ENCODE measurements at places on chromosomes 5 and 9.

GRCh38 chr9:138007566-138007917 lies 130.0 kb downstream of the CACNA1B start:
- DNase-seq: no peak

GRCh38 chr9:114580609-114581193 lies 6.9 kb upstream of the ATP6V1G1 start:
- DNase-seq: no peak

DNA sequence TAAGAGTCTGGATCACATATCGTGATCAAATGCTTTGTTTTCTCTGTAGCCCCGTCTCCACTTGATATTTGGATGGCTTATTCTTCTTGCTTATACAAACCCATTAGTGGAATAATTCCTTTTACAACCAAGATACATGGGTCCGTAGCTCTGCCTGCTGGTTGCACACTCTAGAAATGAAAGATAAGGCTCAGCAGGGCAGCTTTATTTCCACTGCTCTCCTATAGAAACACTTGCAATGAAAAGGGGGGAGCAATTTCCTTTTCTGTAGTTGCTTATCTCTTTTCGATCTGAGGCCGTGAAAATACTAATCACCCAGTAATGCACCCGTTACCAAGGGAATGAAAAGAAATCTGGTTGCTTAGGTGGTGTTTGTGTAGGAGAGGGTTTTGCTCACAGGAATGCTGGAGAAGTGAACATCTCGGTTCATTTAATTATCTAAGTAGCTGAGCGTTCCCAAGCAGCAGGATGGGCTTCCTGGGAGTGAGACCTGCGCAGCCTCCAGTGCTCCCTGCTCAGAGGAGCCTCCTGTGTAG lies 131.7 kb downstream of the ADAMTS16 start:
- no peak for DNase-seq

DNA sequence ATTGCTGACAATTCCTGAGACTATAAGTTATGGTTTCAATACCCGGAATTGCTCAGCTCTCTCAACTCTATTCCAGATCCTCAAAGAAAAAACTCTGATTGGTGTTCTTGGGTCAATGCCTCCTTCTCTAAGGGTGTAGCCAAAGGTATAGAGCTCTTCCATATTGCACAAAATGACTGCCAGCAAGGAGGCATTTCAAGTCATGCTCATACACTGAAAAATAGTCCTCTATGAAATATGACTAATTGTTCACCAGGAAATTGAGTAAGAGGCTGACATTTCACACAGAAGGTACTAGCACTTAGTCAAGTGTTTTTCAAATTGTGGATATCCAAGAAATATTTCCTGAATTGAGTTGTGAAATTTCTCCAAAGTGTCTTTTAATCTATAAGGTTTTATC lies 111.1 kb upstream of the KLF9 start:
- DNase-seq: no peak

DNA sequence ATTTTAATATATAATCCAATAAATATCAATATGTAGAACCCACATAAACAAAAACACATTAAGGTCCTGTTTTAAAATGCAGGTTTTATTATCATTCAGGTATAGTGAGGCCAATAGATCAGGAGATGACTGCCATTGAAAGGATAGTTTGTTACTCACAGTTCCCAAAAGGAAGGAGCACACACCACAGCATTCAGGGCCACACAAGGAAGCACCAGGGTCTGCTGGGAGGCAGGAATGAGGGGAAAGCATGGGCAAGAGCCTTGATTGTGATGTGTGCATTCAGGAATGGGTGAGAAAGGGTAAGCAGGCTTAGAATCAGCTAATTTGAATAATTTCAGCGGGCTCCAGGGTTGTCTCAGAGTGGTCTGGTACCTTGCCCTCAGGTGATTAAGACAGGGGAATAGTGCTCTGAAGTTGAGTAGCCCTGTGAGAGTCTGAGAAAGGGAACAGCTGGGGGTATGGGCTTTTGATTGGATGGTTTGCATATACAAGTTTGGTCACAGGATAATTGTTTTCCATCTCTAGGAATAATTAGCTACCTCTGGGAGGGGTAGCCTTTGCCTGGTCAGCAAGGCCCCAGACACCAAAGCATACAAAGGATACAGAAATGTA lies 19.8 kb upstream of the OTULIN start:
- no peak for DNase-seq

- no peak for DNase-seq
These were observed 158.9 kb downstream of the SAXO1 start for GRCh38 chr9:18874069-18874468.

- no peak for DNase-seq
These were observed 2.7 kb downstream of the TTLL11 start for GRCh38 chr9:122090287-122090883.

- no peak for DNase-seq
These were observed 149.5 kb downstream of the ADAMTSL1 start for GRCh38 chr9:18623221-18624079.

GRCh38 chr5:135829681-135830383 lies 4.6 kb upstream of the SLC25A48 start:
- no peak for DNase-seq

DNA sequence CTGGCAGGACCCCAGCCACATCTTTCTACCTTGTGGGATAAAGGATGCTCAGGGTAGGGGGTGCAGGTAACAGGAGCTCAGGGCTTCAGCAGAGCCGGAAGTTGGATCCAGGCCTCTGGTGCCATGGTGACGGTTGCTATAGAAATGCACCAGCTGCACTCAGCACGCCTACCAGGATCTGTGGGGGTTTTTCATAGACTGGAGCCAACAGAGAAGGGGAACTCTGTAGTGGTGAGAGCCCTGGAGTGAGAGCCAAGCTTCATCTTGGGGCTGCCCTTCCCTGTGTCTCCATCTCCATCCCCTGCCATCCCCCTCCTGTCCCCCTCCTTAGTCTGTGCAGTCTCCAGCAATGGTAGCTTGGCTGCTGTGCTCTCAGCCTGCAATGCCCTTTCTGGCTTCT lies 27.5 kb upstream of the BOD1 start:
- DNase-seq: no peak

GRCh38 chr5:40405230-40405629 lies 274.5 kb upstream of the PTGER4 start:
- DNase-seq: no peak

- no peak for DNase-seq
These were observed 51.4 kb downstream of the COL23A1 start for GRCh38 chr5:178538741-178539229.

DNA sequence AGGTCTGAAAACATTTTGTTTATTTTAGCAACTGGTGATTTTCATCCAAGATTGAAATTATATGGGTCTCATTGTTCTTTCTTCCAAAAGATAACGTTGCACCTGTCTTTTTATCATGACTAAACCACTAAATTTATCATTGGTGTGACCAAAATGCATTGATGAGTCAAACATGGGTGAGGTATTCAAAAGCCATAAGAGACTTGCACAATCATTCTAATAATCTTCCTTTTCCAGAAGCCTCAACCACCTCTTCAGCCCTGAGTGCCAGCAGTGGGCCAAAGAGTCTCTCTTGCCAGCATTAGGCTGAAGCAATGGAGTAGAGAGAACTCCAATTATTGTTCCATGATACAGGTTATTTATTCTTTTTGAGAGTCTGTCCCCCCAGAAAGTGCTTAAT lies 198.9 kb downstream of the LURAP1L start:
- no peak for DNase-seq

DNA sequence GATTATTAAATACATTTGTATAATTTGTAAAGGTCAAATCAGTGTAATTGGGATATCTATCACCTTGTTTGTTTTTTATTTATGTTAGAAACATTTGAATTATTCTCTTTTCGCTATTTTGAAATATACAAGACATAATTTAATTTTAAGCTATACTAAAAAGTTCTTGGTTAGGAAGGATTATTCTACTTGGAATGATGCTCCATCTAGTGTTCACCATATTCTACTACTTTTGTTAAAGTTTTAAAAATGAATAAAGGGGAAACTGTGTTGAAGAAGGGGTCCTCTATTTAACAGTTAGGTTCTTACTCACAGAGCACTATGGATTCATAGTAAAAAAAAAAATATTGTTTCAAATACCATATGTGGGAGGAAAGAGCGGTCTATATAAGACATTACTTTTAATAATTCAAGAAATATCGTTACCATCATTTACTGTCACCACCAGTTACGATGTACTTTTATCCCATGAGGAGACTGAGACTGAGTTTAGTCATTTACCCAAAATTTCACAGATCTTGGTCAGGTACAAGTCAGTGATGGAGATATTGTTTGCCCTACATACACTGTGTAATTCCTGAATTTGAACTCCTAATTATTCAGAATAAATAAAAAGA lies 6.3 kb upstream of the STOM start:
- no peak for DNase-seq

GRCh38 chr9:71655778-71656177 lies 112.5 kb downstream of the CEMIP2 start:
- DNase-seq: no peak

- DNase-seq: no peak
These were observed 650 bp downstream of the DCTN4 start for GRCh38 chr5:150758203-150758530.

GRCh38 chr5:139633295-139634027 lies 14.7 kb upstream of the CXXC5 start:
- DNase-seq: no peak

- DNase-seq: peak; percentile 26
These were observed 861 bp downstream of the UBQLN1 start for GRCh38 chr9:83706676-83707517.

GRCh38 chr5:137507150-137507549 lies 8.0 kb upstream of the SPOCK1 start:
- no peak for DNase-seq

DNA sequence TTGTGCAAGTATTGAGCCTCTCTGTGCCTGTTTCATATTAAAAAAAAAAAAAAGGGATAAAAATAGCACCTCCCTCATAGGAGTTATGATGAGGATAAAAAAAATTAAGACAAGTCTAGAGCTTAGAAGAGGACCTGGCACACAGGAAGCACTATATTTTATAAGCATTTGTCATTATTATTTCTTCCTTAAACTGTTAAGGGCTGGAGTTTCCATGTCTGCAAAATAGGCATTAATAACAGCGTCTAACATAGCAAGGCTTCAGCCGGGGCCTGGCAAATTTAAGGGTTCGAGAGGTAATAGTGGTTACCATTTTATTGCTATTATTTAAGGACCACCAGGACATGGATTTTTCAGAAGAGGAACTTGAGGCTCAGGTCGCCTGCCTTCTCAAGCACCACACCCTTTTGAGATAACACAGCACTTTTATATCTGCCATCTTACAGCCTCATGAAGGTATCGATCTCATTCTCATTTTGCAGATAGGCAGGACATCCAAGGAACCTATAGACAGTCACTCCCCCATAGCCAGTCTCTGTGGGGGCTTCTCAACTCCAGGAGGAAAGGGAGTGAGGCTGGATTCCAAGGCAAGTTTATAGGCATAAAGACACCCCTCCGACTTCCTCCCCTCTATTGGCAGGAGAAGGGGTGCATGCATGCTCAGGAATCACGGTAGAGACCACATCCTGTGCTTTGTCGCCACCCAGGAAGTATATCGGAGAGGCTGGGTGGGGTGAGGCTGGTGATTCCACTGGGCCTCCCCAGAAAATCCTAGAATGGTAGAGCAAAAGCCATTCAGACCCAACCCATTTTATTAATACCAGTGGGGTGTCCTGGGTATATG lies 2.4 kb downstream of the ANXA6 start:
- no peak for DNase-seq

Measured in stimulated activated CD8-positive, alpha-beta memory T cell treated with anti-CD3 and anti-CD28 coated beads, Interleukin-4, amount 100 ng/mL, for 1 hour (primary cell).